Neural crest cell (in vitro differentiated cells): ENCODE measurements at places on chromosomes 2 and 18. TPM values are rescaled to one million over a fixed set of nuclear protein-coding genes. Genes with fewer than 3 reads are reported as not detected.

RND3 gene
- 49.7 and 54.3 TPM in 2 replicates for total RNA-seq

DCDC2C gene
- total RNA-seq = not detected in 2 replicates

ZNF532 gene
- 171 and 180 TPM in 2 replicates for total RNA-seq

GRCh38 chr2:28631514-28632206 is 120.0 kb upstream of the PPP1CB start:
- DNase-seq = no peak

DNA sequence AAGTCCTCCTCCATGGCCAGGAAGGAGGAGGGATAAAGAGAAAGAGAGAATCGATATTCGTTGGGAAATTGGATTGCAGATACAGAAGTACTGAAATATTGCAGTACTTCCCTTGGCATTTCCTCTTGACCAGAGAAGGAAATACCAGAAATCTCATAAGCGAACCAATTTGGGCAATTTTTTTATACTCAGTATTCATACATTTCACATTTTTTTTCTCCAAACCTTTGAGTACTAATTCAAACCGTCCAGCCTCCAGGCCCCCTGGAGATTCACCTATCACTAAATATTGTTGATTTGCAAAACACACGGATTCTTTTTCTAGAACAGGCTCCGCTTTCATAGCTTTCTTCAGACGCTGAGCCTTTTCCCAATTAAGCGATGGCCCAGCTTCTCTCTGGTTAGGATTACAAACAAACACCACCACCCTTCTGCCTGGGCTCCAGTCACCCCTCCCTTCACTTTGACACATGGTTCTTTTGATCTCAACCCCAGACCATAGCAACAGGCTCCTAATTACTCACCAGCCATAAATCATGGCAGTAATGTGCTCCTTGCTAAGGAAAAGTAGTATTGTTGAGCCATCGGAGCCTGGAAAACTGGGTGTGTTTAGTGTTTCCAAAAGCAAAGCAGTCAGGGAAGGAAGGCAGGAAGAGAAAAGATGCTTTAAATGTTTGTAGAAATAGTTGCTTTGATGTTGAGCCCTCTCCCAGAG is 138.4 kb upstream of the CCDC68 start:
- no peak for DNase-seq

DNA sequence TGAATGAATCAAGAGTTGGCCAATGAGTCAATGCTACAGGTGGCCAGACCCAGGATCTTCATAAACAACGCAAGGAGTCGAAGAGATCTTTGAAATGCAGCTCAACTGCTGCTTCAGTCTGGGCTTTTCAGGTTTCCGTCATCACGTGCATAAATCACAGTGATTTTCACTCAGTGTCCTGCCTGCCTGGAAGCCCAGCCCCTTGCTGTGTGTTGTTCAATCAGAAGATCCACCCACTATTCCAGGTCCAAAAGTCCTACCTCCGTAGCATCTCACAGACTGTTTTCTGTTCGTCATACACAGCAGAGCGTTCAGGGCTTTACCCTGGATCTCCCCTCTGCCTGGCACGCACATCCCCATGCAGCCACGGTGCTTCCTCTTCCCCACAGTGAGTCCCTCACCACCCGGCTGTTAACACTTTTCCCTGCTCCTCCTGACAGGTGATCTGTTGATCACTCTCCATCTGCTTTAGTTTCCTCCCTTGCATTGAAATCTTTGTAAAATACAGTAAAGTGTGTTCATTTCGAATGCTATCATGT is 216.3 kb downstream of the MYT1L start:
- no peak for DNase-seq

GRCh38 chr2:28567061-28567471 is 71.2 kb downstream of the PLB1 start:
- no peak for DNase-seq
